ENCODE measurements at places on chromosomes 2 and 18.

GRCh38 chr2:15554525-15555218 lies 6.5 kb downstream of the NBAS start:
- no peak for DNase-seq

- no peak for DNase-seq
Observed at GRCh38 chr2:35347561-35347960, 1008.0 kb upstream of the CRIM1 start.

- peak; percentile 73 for DNase-seq
Observed at GRCh38 chr2:96962567-96963203, 23.7 kb downstream of the FAM178B start.

- no peak for DNase-seq
Observed at GRCh38 chr18:9739516-9739915, 31.4 kb downstream of the RAB31 start.
